GM23338 (cell line): ENCODE measurements at places on chromosomes 2 and 18.

DNA sequence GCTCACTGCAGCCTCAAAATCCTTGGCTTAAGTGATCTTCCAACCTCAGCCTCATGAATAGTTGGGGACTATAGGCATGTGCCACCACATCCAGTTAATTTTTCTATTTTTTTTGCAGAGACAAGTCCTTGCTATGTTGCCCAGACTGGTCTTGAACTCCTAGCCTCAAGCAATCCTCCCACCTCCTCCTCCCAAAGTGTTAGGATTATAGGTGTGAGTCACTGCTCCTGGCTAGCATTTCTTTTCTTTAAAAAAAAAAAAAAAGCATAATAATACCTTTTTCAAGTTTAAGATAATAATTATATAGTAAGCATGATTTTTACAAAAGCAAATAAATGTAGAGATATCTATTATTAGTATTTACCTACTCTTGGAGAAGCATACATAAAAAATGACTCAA, 36.1 kb downstream of the PPP4R1 start:
- H3K27me3 ChIP-seq: no peaks in the 10 kb centered on the region
- H3K36me3 ChIP-seq: peaks cover 9% of the 10 kb centered on the region; the same call in 1 of the 2 replicates
- peaks cover 13% of the 10 kb centered on the region for H3K4me1 ChIP-seq
- H3K27ac ChIP-seq: no peak overlapping the region
- no peak for DNase-seq

- H3K4me1 ChIP-seq: no peaks in the 10 kb centered on the region
- H3K27me3 ChIP-seq: no peaks in the 10 kb centered on the region
- no peak overlapping the region for H3K4me3 ChIP-seq
- H3K27ac ChIP-seq: no peak overlapping the region
Observed at GRCh38 chr18:69574401-69574800, 173.7 kb downstream of the DOK6 start.

- H3K36me3 ChIP-seq: no peaks in the 10 kb centered on the region
- DNase-seq: peak; percentile 88
- H3K27ac ChIP-seq: peak overlapping the region; percentile 56
- peaks cover 13% of the 10 kb centered on the region; the same call in 1 of the 2 replicates for H3K4me1 ChIP-seq
Observed at GRCh38 chr2:42196403-42197267, 27.5 kb downstream of the EML4 start.

DNA sequence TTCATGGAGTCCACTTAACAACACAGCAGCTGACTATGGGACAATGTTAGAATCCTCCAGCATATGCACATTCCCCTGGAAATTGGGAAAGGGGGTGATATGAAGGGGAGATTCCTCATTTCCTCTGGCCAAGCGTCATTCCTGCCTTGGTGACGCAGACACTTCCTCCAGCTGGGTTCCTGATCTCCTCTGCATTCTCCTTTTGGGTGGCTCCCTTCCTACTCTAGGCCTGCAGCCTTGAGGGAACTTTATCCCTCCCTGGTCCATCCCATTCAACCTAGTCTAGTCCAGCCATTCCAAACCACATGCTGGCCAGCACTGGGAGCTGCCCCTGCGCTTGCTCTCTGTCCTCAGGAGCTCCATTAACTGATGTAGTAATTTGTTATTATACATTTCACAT, 216.8 kb downstream of the VAPA start:
- H3K27ac ChIP-seq: no peak overlapping the region
- no peak for DNase-seq
- peaks cover 15% of the 10 kb centered on the region for H3K27me3 ChIP-seq
- peaks cover 19% of the 10 kb centered on the region for H3K4me1 ChIP-seq

GRCh38 chr2:287911-288757, at the start of gene ALKAL2:
Gene ALKAL2, minus strand, starts transcription at chr2:288091. Its CDS starts 256 bp downstream, at chr2:287835.
- H3K4me3 ChIP-seq: peak within 1 kb of the TSS; percentile 68
- H3K27me3 ChIP-seq: peaks cover 50% of the 10 kb centered on the region
- DNase-seq: peak; percentile 56
- no peaks in the 10 kb centered on the region for H3K36me3 ChIP-seq

DNA sequence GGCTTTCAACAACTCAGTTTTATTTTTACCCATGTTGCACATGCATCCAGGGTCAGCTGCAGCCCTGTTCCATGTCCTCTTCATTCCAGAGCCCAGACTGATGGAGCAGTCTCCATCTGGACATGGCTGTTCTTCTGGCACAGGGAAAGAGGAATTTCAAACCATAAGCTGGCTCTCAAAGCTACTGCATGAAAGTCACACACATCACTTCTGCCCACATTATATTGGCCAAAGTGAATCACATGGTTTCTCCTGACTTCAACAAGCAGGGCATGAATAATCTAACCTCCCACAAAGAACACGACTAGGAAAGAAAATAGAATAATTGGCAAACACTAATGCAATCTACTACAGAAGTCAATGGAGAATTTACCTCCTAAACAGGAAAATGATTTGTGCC, 94.2 kb downstream of the FTCDNL1 start:
- no peak overlapping the region for H3K4me3 ChIP-seq
- H3K36me3 ChIP-seq: 0 out of 2 replicates have a peak, but pooled peaks cover 2% of the 10 kb centered on the region
- H3K27me3 ChIP-seq: no peaks in the 10 kb centered on the region
- no peak overlapping the region for H3K27ac ChIP-seq

GRCh38 chr2:8607606-8608005, 74.2 kb upstream of the ID2 start:
- no peak for DNase-seq
- no peaks in the 10 kb centered on the region for H3K4me1 ChIP-seq
- H3K4me3 ChIP-seq: no peak overlapping the region
- no peaks in the 10 kb centered on the region for H3K27me3 ChIP-seq

GRCh38 chr2:118638453-118638852, 209.0 kb downstream of the EN1 start:
- H3K4me1 ChIP-seq: peaks cover 23% of the 10 kb centered on the region
- no peak overlapping the region for H3K27ac ChIP-seq
- peaks cover 6% of the 10 kb centered on the region; the same call in 1 of the 2 replicates for H3K36me3 ChIP-seq
- no peak for DNase-seq
- no peak overlapping the region for H3K4me3 ChIP-seq

GRCh38 chr2:236960531-236960930, 125.2 kb upstream of the COPS8 start:
- H3K27ac ChIP-seq: no peak overlapping the region
- DNase-seq: no peak

GRCh38 chr18:11986061-11986460, 4.8 kb downstream of the IMPA2 start:
- no peaks in the 10 kb centered on the region for H3K27me3 ChIP-seq
- no peak for DNase-seq
- H3K4me3 ChIP-seq: no peak overlapping the region

- no peaks in the 10 kb centered on the region for H3K27me3 ChIP-seq
- no peaks in the 10 kb centered on the region for H3K36me3 ChIP-seq
- no peak overlapping the region for H3K4me3 ChIP-seq
- no peaks in the 10 kb centered on the region for H3K4me1 ChIP-seq
- no peak overlapping the region for H3K27ac ChIP-seq
Observed at GRCh38 chr2:207202645-207203044, 36.9 kb upstream of the KLF7 start.
